Central memory CD4-positive, alpha-beta T cell (primary cell): ENCODE measurements at places on chromosomes 2 and 18.

GRCh38 chr18:74631212-74631611 is 33.5 kb downstream of the ZNF407 start:
- no peak for DNase-seq

DNA sequence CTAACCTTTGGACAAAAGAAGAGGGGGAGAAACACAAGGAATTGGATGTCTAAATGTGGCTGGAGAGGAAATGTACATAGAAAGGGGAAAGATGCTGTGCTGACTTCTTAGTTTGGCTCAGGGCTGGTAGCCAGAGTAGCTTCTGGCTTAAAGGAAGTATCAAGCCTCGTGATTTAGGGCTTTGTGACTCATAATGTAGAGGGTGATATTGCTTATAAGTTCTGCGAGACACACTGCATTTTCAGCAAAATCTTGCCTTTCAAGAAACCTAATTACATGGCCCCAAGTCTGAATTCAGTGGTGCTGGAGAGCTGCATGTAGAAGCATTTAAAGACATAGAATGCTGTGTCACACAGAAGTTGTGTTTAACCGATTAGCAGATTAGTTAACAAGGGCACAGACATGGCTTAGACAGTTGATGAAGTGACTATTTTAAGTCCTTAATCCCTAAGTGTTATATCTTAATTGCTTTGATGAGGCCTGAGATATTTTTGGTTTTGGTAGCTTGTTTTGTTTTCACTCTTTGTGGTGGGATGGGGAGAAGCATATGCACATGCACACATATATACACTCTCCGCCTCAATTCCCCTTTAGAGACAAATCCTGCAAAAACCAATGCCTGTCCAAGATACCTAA is 66.4 kb downstream of the EPAS1 start:
- DNase-seq: no peak

DNA sequence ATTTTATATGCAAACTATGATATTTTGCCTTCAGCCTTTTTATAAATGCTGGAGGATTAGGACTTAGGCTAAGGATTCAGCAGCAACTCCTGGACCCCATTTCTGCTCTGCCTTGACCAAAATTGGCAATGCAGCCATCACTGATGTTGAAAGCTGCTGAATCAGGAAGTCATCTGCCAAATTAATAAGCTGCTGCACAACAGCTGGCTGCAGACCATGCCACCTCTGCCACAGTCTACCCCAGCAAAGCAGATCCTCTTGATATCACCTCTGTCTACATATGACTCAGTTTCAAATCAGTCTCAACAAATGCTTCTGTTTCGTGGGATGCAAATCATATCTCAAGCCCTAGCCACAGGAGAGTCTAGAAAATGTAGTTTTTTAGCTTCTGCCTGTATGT is 7.1 kb upstream of the SOS1 start:
- DNase-seq: peak; percentile 32

GRCh38 chr2:214730248-214730647 is 79.2 kb downstream of the BARD1 start:
- DNase-seq: no peak

GRCh38 chr18:2139691-2140090 is 431.6 kb downstream of the METTL4 start:
- DNase-seq: no peak

GRCh38 chr2:126906781-126907180 is 8.1 kb downstream of the TEX51 start:
- DNase-seq: no peak

- no peak for DNase-seq
Measured at GRCh38 chr2:11456251-11456650, 9.7 kb downstream of the E2F6 start.

DNA sequence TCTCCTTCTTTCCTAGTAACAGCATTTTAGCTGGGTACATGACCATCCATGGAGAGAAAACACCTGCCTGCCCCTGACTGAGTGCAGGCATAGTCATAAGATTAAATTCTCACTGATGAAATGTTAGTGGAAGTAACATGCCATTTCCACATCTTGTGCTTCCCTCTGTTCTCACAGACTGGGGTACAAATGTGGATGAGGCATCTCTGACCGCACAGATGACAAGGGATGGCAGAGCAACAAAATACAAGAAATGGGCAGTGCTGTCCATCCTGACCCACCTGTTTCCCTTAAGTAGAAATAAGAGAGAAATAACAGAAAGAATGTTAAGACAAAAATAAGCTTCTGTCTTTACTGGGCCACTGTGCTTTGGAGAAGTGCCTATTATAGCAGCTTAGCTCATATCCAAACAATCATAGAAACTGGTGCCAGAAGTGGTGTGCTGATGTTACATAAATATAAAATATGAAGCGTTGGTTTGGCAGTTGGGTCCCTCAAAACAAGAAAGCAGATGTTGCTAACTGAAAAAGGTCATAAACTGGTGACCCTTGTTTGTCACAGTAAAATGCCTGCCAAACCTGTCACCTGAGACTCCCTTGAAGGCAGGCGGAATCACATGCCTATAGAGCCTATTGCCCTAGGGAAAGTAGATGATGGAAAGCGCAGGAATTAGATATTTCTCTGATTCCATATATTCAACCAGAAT is 72.4 kb upstream of the CCDC150 start:
- DNase-seq: no peak

- DNase-seq: no peak
Measured at GRCh38 chr2:240935103-240935876, 29.2 kb downstream of the CROCC2 start.

- DNase-seq: no peak
Measured at GRCh38 chr18:43043626-43044025, 71.9 kb downstream of the RIT2 start.

- DNase-seq: no peak
Measured at GRCh38 chr2:64617631-64618151, 36.0 kb downstream of the SERTAD2 start.

DNA sequence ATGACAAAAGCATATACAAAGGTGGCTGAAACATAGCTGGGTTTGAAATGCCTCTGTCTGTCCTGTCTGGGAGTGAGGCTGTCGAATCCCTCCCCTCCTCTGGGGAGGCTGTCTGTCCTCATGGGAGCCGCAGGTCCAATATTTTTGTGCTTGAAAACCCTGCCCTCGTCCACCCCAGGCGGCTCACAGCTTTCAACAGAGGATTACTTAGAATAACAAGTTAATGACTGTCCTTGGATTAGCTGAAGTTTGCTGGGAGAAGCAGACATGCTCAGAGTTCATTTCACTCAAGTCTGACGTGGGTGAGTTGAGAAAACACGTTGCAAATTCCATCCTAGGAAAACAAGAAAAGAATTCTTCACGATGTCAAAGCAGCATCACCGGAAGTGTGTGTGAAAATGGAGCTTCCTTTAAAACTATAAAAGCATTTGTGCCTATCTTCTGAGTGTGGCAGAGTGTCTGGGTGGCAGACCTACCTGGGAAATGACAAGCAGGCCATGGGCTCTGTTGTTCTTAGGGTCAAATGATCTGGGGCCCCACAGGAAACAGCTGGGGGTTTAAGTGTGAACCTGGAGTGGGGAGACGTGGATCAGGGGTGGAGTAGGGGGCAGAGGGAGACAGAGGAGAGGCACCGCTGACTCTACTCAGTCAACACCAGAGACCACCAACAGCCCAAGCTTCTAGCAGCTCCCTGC is 77.1 kb downstream of the DDX1 start:
- DNase-seq: no peak

- no peak for DNase-seq
Measured at GRCh38 chr2:7844414-7844965, 837.4 kb upstream of the ID2 start.

DNA sequence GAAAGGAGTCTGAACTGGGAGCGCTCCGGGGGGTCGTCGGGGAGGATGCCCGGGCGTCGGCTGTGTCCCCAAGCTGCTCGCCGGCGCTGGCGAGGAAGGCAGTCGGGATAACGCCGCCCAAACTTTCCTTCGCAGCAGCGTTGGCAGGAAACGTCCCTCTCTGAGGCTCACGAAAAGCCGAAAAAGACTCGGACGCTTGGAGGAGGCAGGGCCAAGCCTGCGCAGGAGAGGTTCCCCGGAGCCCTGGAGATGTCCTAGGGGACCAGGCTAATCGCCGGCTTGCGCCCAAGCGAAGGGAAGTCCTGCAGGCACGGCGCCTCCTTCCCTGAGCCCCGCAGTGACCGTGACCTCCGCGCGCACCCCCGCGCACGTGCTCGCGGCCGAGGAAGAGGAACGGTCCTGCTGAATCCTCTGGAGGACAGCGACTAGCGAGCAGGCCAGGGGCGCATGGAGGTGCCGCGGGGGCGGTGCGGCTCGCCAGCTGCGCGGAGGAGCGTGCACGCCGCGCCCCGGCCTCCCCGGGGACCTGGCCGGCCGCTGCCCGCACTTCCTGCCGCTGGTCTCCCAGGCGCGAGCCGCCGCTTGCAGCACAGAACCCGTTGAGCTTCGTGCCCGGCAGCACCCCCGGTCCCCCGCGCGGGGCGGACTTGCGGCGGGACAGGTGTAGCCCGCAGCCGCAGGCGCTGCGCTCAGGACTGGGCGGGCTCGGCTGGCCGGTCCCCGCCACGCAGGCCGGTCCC is at the start of gene SH3RF3:
Gene SH3RF3 (plus strand): TSS at position 590 of the 740 bp plus-strand sequence.
- no peak for DNase-seq

DNA sequence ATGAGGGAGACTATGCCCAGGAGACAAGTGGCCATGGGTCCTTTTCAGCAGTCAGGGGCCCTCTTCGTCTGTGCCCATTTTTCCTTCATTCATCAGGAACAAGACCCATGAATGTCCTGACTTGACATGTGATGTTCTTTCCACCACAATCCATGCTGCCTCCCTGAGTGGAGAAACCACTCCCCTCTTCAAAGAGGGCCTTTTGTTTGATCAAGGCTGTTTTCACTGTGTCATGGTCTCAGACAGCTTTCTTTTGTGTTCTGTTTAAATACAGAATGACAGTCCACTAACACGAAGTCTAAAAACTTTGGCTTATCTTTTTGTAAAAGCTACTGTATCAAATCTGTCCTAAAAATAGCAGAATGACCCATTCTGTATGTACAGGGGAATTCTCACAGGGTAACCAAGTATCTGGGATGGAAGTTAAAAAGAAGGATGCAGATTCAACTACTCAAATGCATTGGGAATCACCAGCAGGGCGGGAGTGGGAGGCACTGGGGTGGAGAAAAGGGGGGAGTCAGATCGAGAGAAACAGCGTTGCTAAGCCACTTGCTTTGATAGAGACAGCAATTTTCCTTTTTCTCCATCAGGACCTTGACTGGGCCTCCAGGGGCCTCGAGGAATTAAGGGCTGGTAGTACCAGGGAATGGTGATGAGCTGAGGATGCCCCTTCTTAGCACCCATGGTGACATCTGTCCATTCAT is 13.9 kb downstream of the LRP2 start:
- DNase-seq: no peak

DNA sequence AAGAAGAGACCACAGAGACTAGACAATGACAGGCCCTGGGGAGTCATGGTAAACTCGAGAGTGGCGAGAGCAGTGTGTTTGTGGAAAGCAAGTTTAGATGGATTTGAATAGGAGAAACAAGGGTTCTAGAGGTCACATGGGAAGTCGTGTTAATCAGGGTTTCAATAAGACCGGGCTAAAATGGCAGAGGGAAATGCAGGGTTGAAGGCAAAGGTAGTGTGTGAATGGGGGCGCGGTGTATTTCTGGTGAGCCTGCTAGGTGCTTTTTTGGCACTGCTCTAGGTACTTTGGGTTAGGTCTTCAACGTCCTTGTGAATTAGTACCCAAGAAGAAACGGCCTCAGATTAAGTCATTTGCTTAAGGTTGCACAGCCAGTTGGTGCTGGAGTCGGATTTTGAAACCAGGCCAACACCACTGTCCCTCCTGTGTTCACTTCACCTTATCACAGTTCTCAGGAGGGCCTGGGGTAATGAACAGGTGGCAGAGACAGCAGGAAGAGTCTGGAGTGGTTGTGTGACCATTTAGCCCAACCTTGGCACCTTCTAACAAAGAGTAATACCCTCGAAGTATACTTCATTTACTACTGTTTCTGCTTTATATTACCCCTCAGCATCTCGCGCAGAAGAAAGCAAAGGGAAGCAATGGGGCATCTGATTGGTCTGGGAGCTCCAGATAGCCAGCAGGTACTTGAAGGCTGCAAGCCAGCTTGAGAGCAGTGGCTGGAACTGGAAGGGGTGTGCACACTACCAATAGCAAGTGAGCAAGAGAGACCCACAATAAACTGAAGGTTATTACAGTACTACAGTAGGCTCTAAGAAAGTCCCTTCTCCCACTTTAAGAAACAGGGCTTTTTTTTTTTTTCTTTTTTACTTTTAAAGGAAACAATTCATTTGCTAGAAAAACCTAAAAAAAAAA is 33.4 kb upstream of the GAREM2 start:
- no peak for DNase-seq

DNA sequence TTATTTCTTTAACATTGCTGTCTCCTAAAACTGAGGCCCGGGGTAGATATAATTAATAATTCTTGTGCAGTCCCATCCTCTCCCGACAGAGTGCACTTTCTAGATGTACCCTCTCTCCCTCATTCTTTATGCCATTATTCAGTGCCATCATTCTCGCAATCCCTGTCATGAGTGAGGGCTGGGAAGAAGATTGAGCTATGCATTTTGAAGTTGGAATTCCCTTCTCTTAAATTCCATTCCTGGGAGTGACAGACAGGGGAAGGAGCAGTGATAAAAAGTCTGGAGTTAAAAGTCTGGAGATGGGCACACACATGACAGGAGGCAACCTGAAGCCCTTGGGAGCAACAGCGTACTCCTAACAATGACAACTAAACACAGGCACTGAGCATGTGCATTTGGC is 2.6 kb upstream of the KCNE4 start:
- DNase-seq: no peak

GRCh38 chr2:15642011-15642814 is 50.5 kb downstream of the DDX1 start:
- DNase-seq: no peak

GRCh38 chr2:23430263-23430662 is 45.3 kb downstream of the KLHL29 start:
- DNase-seq: no peak

- DNase-seq: no peak
Measured at GRCh38 chr2:56089931-56090330, 93.9 kb upstream of the CCDC85A start.

DNA sequence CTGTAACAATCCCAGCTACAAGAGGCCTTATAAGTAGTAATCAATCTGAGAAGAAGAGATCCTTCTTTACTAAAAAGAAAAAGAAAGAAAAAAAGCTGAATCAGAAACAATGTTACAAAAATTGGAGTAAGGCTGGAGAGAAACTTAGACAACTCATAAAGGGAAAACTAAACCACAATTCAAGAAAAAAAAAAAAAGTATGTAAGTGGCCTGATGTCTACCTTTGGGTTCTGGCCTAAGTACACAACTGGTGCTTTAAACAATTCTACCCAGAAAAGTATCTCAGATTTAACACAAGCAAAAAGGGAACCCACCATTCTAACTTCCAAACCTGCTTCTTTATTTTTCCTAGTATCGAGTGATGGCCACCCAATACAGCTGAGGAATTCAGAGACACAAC is 45.3 kb downstream of the ZNF521 start:
- no peak for DNase-seq

DNA sequence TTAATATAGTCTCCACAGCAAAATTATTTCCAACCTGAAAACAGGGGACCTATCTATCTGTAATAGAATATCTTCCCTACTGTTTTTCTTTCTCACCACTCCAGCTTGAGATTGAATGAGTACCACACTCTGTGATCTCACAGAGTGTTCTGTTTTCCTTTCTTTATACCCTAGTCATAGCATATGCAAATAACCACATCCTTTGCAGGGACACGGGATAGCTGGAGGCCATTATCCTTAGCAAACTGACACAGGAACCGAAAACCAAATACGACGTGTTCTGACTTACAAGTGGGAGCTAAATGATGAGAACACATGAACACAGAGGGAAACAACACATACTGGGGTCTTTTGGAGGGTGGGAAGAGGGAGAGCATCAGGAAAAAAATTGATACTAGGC is 224.7 kb downstream of the SLC8A1 start:
- no peak for DNase-seq
